Vagina (tissue), 2 donors: ENCODE measurements at places on chromosomes 16 and 17. TPM values are rescaled to one million over a fixed set of nuclear protein-coding genes. Genes with fewer than 3 reads are reported as not detected.

Gene SREBF1
- 84.0 TPM for total RNA-seq

Gene CA7
- not detected for total RNA-seq

Gene SLC16A6
- total RNA-seq, result 2.7 TPM

Gene CHMP6
- total RNA-seq, result 31.7 TPM

Gene ADAT1
- total RNA-seq, result 44.4 TPM

Gene CORO6
- 23.6 TPM for total RNA-seq

Gene PYY
- total RNA-seq, result not detected

Gene MYCBPAP
- total RNA-seq, result not detected

Gene KRT27
- total RNA-seq, result not detected

Gene CLDN6
- not detected for total RNA-seq

Gene SLC6A4
- total RNA-seq, result 0.98 TPM

Gene ZP2
- not detected for total RNA-seq

- DNase-seq, result no peak
These were observed 140.9 kb downstream of the MRTFB start for GRCh38 chr16:14211856-14212543.

DNA sequence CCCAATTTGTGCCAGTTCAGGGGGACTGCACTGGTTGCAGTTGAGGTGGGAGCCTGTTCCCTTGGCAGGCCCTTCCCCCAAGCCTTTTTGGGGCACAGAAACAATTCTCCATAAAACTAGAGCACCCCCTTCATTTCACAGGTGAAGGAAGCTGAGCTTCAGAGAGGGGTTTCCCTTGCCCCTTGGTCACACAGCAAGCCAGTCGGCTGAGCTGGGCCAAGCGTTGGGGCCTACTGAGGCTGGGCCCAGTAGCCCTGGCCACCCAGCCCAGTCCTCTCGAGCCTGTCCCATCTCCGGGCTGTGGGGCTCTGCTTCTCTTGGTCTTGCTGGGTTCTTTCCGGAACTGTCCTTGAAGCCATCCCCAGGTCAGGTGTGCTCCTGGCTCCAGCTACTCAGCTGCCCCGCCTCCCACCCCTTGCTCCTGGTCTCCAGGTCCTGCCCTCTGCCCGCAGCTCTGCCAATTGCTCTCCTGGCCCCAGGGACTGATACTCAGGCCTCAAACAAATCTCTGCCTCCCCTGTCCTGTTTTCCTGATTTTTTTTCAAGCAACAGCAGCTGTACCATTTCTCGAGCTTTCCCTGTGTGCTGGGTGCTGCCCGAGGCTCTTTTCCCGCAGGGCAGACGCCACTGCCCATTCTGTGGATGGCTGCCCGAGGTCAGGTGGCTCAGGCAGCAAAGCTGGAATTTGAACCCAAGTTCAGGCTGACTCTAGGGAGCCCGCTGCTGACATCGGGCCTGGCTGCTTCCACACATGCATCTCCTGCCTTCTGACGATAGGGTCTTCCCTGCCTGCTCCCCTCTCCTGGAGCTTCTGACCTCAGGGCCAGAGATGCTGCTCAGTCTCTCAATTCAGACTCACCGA lies 87.4 kb upstream of the NKD1 start:
- no peak for DNase-seq

DNA sequence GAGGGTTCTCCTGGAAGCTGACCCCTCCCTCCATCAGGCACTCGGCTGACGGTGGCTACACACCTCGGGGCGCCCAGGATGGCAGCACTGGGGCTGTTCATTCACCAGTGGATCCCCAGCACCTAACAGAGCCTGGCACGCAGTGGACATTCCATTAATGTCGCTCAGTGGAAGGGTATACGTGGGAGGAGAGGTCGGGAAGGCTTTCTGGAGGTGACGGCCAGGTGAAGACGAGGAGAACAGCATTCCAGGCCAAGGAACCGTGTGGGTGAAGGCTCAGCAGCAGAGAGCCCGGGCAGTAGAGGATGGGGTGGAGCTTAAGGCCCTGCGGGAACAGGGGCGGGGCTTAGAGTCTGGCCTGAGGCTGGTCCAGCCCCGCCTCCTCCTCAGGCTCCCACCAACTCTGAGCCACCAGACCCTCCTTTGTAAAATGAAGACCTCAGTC lies 2.5 kb upstream of the HS3ST6 start:
- no peak for DNase-seq

DNA sequence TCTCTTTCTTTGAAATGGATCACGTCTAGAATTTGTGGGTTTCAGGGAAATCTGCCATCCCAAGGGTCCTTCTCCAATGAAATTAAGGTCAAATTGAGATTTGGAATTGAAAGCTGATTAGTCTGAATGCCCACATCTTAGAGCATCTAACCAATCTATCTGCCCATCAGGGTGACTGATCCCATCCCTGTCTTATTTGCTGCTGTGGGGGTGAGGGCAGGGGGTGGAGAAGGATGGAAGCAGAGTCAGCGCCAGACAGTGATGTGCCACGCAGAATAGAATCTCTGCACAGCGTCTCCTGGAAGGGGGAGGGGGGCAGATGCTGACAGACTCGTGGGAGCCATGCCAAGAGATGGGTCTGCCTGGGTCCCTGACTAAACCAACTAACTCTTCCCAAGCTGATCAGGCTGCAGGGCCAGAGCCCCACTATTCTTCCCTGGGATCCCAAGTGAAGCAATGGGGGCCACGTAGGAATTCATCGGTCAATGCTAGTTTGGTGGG lies 32.1 kb downstream of the CDK5RAP3 start:
- DNase-seq, result no peak

DNA sequence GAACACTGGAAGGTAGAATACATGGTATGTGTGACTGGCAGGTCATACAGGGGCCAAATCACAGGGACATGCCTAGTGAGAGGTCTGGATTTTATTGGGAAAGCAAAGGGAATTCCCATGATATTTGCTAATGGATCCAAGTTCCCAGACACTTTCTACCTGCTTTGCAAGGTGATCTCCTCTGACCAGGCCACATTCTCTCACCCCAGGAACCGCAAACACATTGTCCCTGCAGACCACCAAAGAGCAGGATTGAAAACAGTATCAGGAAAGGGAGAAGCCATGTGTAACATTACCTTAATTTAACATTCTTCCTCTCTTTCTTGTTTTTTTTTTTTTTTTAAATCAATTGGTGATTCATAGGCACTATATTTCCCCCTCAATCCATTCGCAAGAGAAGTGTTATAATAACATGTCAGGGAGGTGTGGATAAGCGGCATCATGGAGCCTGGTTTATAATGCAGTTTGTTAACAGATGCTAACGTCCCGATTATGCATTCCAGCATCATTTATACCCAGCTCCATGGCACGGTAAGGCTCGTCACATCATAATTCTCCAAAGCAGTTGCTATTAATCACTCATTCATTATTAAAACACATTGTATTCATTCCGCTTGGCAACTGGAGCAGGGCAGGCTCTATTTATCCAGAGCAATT lies 155.1 kb upstream of the CCL2 start:
- peak; percentile 3 for DNase-seq

DNA sequence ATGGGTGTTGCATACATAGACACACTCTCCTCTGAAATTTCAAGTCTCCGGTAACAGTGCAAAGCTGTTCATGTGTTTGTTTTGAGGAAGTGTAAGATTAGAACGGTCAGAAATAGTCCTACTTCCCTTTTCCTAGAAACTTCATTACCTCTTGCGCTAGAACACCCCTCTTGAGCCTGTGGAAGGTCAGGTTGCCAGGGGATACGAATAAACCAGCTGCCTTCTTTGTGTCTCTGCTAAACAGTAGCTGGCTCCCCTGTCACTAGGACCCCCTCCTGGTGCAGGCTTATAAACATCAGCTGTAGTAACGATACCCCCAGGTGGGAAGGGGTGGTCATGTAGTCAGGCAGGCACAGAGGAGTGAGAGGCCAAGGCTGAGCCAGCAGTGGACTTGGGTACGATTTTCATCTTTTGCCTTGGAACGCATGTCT lies 113.4 kb upstream of the RCVRN start:
- no peak for DNase-seq

DNA sequence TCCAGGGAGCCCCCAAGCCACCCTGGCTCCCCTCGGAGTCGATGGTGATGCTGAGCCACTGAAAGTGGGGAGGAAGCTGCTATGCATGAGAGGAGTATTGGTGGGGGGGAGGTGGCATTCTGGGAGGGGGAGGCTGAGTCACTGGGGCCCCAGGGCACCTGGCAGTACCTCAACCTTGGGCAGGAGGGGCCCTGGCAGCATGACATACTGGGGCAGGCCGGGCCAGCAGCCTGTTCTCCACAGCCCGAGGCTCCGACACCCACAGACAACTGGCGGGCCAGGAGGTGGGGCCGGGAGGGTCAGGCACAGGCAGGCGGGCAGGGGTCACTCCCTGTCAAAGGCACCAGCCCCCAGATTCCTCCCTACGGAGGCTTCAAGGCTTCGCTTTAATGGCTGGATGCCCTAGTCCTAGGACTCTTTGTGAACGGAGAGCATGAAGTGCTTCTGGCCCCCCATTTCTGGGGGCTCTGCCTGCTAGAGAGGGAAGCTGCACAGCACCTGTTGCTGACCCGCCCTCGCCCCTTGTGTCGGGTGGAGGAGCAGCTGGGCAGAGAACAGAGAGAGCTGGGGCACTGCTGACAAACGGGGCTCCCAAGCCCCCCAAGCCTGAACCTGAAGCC lies 928 bp downstream of the CASKIN2 start:
- DNase-seq, result no peak

- no peak for DNase-seq
These were observed 833 bp upstream of the BCAR1 start for GRCh38 chr16:75252049-75252864.

DNA sequence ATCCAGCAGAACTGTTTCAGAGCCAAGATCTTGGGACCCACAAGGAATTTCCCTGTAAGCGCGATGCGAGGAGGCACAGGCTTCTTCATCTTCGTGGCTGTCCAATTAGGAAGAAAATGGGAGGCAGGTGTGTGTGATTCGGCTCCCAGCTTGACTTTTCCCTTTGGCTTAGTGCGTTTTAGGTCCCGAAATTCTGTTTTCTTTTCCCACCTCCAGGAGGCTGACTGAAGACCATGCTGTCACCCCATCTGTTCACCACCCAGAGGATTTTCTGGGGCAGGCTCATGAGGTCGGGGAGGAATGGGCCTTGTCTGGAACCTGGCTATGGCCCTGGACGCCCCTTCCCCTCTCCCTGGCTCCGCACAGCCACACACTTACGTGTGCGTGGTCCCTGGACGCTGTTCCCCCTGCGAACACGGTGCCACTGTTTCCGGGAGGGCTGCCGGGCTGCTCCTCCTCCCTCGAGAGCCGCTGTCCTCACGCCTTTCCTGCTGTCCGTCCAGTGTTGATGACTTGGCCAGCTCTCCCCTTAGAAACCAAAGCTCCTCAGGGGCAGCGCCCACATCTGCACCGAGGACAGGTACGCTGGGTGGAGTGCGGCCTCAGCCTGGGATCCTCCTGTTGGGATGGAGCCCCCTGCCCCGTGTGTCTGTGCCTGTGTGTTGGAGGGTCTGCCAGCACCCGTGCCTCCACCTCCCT lies 2.7 kb upstream of the PABPN1L start:
- DNase-seq, result no peak

GRCh38 chr17:34781071-34781470 lies 180.2 kb downstream of the CCT6B start:
- no peak for DNase-seq

GRCh38 chr17:6639586-6640535 lies 650 bp downstream of the KIAA0753 start:
- no peak for DNase-seq

DNA sequence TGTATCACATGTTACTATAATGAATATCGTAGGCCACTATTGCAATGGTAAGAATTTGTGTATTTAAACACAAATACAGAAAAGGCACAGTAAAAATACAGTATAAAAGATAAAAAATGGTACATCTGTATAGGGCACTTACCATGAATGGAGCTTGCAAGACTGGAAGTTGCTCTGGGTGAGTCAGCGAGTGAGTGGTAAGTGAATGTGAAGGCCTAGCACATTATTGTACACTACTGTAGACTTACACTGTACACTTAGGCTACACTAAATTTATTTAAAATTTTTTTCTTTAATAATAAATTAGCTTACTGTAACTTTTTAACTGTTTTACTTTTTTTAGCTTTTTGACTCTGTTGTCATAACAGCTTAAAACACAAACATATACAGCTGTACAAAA lies 42.5 kb downstream of the AKAP10 start:
- DNase-seq, result no peak

DNA sequence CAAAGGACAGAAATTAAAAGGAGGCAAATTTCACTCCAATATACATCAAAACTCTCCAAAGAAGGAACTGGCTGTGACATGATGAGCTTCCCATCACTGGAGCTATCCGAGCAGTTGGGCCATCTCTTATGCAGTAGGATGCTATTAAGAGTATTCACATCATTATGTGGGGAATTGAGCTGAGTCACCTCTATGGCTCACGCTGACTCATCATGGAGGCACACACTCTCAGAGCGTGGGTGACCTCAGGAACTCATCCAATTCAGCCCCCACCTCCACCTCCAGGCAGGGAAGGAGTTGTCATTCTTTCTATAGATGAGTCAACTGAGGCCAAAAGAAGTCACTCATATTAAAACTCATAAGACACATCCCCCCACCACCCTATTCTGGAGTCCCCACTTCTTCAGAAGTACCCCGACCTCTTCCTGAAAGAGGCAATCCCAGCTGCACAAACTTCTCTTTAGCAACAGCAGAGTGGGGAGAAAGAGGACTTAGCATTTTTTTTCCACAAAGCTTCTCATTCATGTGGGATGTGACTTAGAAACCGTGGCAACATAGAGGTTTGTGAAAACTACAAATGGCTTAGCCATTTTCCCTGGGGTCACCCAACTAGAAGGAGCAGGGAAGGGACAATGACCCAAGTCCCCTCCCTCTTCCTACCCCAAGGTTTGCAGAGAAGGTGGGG lies 32.5 kb downstream of the ABCC12 start:
- no peak for DNase-seq

DNA sequence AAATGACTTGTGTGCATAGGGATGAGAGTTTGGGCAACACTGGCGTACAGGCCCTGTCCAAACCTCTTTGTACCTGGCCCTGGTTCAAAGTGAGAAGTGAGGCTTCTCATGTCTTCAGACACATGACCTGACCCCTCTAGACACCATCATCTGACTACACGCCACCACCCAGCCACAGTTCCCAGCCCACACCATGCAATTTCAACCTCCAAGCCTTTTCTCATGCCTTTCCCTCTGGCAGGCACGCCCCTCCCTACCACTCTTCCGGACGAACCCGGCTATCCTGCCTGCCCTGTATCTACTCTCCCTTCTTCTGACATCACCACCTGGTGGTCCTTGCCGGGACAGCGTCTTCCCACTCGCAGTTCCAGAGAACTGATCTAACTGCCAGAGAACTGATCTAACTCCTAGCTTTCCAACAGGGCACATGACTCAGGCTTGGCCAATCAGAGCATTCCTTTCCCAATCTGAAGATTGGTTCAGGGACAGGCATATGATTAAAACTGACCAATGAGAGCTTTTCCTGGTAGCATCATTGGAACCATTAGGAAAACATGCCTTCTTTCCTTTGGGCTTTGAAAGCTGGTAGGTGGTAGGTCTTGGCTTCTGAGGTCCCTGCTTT lies 27.1 kb upstream of the IL21R start:
- peak; percentile 84 for DNase-seq

- DNase-seq, result no peak
These were observed 48.1 kb downstream of the TEX2 start for GRCh38 chr17:64214950-64215349.

GRCh38 chr16:83732536-83732935 lies 75.2 kb upstream of the HSBP1 start:
- no peak for DNase-seq

- DNase-seq, result no peak
These were observed 4.9 kb downstream of the IRX6 start for GRCh38 chr16:55328611-55329569.
